ENCODE measurements at places on chromosomes 2 and 18.

GRCh38 chr2:234095301-234095700, 44.8 kb downstream of the SPP2 start:
- DNase-seq = no peak

GRCh38 chr2:32484937-32485336, 128.1 kb downstream of the BIRC6 start:
- no peak for DNase-seq

DNA sequence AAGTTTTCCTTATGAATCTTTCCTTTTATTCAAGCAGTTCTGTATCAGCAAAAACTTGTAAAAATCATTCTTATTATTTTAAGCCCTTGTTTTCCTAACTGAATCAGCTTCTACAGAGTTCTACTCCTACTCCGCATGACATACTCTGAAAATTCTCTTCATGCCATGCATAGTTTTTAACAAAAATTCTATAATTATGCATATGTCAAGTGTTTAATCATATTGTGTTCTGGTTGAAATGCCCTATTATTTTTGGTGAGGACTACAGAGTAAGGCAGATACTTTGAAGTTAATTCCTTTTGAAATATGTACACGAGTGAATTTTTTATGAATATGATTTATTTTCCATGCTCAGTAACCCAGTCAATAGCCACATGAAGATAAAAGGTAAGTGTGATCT, 28.8 kb downstream of the ANKRD30B start:
- no peak for DNase-seq

- DNase-seq = no peak
Observed at GRCh38 chr2:105062158-105062557, 24.3 kb downstream of the MRPS9 start.

GRCh38 chr18:48037481-48038271, 107.2 kb upstream of the SMAD2 start:
- DNase-seq = no peak

All from nephron progenitor cell (in vitro differentiated cells).